ENCODE measurements at places on chromosomes 5 and 9.

DNA sequence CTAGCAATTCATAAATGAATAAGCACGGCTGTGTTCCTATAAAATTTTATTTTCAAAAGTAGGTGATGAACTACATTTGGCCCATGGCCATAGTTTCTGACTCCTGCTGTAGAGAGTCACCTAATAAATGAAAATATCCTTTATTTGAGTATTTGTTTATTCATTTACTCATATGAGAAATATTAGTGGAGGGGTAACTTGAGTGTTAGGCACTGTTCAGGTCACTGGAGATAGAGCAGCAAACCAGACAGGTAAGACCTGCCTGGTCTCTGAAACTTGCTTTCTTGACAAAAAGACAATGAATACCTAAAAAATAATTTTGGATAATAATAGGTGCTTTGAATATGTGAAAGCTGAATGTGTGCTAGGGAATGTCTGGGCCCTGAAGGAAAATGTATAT is 68.8 kb downstream of the YIPF5 start:
- DNase-seq = no peak

- no peak for DNase-seq
These were observed 62.4 kb downstream of the TNPO1 start for GRCh38 chr5:72878854-72879253.

- no peak for DNase-seq
These were observed 52.2 kb downstream of the SGCD start for GRCh38 chr5:156379206-156379605.

GRCh38 chr9:95082401-95083084 is 235.0 kb downstream of the FANCC start:
- no peak for DNase-seq
